ENCODE measurements at places on chromosomes 16 and 17. TPM values are rescaled to one million over a fixed set of nuclear protein-coding genes. Genes with fewer than 3 reads are reported as not detected.

DNA sequence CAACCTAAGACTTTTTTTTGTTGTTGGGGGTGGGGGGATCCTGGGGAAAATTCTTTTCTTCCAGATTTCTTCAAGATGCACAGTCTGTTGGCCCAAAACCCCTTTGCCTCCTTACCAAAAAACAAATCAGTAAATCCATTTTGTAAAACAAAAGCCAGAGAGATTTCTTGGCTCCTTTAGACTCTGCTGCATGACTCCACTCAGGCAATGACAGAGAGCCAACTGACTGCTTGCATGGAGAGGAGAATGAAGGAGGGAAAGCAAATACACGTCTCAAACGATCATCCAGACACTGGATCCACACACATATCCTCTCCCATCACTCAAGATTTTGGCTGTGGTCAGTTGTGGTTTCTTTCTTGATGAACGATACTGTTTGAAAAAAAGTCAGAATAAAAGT is 13.8 kb downstream of the COPRS start:
- peaks cover 16% of the 10 kb centered on the region for H3K4me1 ChIP-seq
- H3K27me3 ChIP-seq = no peaks in the 10 kb centered on the region
- no peak overlapping the region for H3K4me3 ChIP-seq
- H3K27ac ChIP-seq = no peak overlapping the region

DNA sequence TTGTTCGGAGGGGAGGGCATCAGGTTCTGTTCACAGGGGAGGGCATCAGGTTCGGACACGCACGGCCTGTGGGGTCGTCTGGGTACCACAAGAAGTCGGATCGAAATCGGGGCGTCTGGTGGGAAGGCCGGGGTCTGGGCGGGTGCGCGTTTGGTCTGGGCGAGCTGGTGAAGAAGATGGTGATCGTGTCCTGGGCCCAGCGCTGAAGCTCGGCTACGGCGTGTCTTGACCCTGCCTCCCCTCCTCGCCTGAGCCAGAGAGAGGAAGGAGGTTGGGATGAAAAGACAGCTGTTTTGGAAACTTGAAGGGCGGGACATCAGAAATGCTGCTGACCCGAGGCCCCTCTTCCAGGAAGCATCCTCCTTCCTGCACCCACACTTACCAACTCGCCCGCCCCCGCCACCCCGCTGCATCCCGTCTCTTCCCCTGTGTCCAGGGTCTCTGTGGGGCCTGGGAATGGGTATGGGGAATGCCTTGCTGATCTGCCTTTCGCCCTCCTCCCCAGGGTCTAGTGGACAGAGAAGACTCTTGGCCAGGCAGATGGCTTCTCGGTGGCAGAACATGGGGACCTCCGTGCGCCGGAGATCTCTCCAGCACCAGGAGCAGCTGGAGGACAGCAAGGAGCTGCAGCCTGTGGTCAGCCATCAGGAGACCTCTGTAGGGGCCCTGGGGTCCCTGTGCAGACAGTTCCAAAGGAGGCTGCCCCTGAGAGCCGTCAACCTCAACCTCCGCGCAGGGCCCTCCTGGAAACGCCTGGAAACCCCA is 498 bp downstream of the PIMREG start:
- H3K27ac ChIP-seq = no peak overlapping the region
- peak; percentile 31 for DNase-seq
- no peaks in the 10 kb centered on the region for H3K36me3 ChIP-seq
- no peaks in the 10 kb centered on the region for H3K4me1 ChIP-seq
- no peaks in the 10 kb centered on the region for H3K27me3 ChIP-seq
- peak overlapping the region; percentile 67 for H3K4me3 ChIP-seq

DNA sequence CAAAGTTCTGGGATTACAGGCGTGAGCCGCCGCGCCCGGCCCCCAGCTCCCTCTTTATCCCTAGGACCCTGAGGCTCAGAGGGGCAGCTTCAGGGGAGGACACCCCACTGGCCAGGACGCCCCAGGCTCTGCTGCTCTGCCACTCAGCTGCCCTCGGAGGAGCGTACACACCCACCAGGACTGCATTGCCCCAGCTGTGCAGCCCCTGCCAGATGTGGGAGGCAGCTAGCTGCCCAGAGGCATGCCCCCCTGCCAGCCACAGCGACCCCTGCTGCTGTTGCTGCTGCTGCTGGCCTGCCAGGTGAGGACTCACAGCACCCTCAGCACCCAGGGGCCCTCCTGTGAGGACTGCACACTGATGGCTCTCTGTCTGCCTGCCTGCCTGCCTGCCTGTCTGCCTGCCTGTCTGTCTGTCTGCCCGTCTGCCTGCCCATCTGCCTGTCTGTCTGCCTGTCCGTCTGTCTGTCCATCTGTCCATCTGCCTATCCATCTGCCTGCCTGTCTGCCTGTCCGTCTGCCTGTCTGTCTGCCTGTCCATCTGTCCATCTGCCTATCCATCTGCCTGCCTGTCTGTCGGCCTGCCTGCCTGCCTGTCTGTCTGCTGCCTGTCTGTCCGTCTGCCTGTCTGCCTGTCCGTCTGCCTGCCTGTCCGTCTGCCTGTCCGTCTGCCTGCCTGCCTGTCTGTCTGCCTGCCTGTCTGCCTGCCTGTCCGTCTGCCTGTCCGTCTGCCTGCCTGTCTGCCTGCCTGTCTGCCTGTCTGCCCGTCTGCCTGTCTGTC is 5.0 kb downstream of the GCGR start:
- H3K27me3 ChIP-seq = peaks cover 62% of the 10 kb centered on the region
- H3K36me3 ChIP-seq = no peaks in the 10 kb centered on the region
- H3K4me1 ChIP-seq = no peaks in the 10 kb centered on the region
- H3K27ac ChIP-seq = no peak overlapping the region
- no peak for DNase-seq

- no peak overlapping the region for H3K27ac ChIP-seq
- H3K4me3 ChIP-seq = no peak overlapping the region
- peaks cover 4% of the 10 kb centered on the region for H3K4me1 ChIP-seq
- DNase-seq = no peak
Measured at GRCh38 chr16:68190081-68190480, 45.8 kb downstream of the ESRP2 start.

Gene IKZF3
- 0.82 TPM for total RNA-seq

Data from psoas muscle (tissue), 8 donors.